ENCODE measurements at places on chromosomes 6 and 20.

DNA sequence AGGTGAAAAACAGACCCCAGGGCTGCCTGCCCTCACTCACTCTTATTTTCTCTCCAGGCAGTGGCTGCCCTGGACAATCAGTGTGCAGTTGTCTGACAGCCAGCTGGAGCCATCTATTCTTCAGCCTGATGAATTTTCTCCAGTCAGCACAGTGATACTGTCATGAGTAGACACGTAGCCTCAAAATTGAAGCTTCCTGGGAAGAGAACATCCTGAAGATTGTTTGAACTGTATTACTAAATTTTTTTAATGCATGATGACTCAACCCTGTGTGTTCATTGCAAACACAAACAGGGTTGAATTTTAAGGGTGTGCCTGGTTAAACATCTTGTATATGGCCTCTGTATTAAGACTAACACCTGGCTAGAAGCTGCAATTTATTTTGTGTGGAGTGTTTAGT lies 49.8 kb upstream of the STXBP5 start:
- no peak for DNase-seq

- no peak for DNase-seq
Measured at GRCh38 chr6:152948150-152948768, 34.6 kb downstream of the FBXO5 start.

GRCh38 chr6:130697995-130698535 lies 129.1 kb upstream of the SMLR1 start:
- DNase-seq, result no peak

DNA sequence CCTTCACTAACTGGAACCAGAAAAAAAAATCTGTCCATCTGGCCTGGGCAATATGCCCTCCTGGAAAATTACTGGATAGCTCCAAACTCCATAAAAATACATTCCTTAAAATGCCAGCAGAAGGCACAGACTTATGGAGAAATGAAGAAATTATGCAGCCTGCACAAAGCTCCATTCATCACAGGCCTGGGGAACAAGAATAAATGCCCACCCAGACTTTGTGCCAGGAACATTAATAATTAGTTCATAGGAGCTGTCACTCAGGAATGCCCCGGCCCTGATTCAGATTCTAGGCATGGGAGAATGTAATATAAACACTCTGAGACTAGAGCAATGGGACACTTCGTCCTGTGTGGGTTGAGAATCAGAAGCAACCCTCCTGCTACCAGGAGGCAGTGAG lies 199.3 kb downstream of the OTOR start:
- DNase-seq, result no peak

DNA sequence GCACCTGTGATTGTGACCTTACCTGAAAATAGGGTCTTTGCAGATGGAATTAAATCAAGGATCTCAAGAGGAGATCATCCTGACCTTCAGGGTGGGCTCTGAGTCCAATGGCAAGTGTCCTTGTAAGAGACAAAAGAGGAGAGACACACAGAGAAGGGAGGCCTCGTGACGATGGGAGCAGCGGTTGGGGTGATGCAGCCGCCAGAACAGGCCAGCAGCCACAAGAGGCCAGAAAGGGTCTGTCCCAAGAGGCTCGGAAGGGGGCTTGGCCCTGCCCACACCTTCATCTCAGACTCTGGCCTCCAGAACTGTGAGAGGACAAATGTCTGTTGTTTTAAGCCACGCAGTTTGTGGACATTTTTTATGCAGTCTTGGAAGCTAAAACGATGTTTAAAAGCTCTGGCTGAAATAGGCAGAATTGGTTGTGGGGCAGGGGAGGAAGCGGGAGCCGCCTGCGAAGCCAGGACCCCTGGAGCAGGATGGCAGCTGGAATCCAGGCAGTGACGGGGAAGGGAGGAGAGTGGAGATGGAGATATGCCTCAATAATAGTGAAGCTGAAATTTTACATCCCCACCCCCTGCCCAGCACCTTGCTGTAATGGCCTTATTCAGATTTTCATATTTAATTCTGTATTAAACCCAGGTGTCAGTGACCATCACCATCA lies 216.4 kb downstream of the ANKRD60 start:
- no peak for DNase-seq

- no peak for DNase-seq
Measured at GRCh38 chr6:20630617-20631548, 96.6 kb downstream of the CDKAL1 start.

DNA sequence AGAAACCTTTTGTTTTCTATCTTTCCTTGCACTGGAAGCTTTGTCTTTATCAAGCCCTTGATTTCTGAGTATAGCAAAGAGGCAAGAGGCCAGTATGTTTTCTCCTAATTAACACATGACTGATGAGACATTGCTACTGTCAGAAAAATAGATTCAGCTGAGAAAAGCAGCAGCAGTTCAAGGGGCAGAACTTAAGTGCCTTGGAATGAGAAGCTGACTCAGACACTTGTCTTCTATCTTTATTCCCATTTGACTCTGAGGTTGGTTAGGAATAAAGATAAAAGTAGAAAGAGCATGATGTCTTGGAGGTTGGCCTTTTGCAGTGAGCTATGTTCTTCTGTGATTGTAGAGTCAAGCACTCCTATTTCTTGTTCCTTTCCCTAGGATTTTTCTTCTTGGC lies 79.1 kb upstream of the MAN1A1 start:
- DNase-seq, result no peak

All from coronary artery (tissue), 2 donors.